ENCODE measurements at places on chromosomes 5 and 9.
A peak's percentile ranks its signal among the peaks of the same experiment; 100 is the strongest.

- DNase-seq = no peak
These were observed 66.9 kb downstream of the CTSL start for GRCh38 chr9:87792831-87793288.

- peak; percentile 76 for DNase-seq
These were observed 48.1 kb downstream of the THBS4 start for GRCh38 chr5:80083101-80083890.

- DNase-seq = no peak
These were observed 1088.7 kb upstream of the ARRDC3 start for GRCh38 chr5:92471861-92472260.

- peak; percentile 75 for DNase-seq
These were observed 108.1 kb downstream of the TMEM174 start for GRCh38 chr5:73280821-73281746.

DNA sequence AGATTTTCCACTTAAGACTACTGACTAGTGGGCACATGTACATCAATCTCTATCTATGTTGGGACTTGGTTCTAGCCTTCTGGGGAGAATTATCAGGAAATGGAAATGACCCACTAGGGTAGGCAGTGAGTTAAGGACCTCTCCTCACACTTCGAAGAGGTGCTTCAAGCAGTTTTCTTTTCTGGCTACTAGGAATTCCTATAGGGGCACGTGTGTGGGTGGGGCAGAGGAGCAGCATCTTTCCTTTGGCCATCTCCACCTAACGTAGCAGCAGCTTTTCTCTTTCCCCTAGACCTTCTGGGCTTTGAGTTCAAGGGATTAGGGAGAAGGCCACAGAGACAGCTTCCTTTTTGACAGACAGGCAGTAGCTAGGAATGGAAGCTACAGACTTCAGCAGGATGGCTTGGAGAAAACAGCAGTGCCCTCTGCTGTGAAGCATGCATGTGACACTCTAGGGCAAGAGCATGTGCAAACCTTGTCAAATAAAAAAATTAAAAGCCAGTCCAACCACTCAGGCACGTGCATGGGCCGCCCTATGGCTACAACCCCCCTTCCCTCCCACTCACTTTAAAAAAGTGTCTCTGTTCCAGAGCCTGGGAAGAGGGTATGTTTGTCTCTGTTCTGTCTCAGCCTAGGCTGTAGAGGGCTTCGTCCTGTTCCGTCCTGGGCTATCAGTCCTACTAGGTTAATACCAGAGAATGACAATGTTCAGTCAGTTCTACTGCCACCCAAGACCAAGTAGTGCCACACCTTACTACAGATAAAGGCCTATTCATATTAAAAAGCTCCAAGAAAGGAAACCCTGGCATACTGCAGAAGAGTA is 8.7 kb upstream of the GFRA3 start:
- DNase-seq = peak; percentile 10
